ENCODE measurements at places on chromosomes 12 and 14.

- DNase-seq, result no peak
Measured at GRCh38 chr14:99226687-99227086, 45.3 kb downstream of the BCL11B start.

DNA sequence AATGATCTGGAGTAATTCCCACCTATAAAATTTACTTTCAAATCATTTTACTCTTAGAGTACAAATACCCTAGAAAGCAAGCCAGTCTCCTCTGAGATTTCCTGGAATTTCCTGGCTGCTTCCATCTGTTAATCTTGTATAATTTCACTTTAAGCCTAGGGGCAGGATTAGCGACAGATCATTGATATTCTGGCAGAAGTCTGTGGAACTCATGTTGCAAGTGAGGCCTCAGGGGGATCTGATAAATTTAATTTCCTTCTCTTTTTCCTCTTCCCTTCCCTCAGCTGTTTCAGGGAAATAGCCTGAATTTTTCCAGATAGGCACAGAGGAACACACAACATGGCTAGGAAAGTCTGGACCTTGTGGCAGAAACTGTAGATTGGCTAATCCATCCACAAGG is 5.9 kb upstream of the KRT6A start:
- DNase-seq, result no peak

DNA sequence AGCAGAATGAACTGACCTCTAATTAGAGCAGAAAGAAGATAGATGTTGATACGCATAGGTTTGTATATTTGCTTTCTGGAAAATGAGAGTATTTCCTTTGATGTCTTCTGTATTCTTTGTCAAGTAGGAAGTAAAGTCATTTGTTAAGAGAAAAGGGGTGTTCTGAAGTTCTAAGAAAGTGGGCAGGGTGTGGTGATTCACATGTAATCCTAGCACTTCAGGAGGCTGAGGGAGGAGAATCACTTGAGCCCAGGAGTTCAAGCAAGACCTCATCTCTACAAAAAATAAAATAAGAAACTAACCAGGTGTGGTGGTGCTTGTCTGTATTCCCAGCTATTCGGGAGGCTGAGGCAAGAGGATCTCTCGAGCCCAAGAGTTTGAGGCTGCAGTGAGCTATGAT is 2.8 kb downstream of the RHNO1 start:
- DNase-seq, result no peak

DNA sequence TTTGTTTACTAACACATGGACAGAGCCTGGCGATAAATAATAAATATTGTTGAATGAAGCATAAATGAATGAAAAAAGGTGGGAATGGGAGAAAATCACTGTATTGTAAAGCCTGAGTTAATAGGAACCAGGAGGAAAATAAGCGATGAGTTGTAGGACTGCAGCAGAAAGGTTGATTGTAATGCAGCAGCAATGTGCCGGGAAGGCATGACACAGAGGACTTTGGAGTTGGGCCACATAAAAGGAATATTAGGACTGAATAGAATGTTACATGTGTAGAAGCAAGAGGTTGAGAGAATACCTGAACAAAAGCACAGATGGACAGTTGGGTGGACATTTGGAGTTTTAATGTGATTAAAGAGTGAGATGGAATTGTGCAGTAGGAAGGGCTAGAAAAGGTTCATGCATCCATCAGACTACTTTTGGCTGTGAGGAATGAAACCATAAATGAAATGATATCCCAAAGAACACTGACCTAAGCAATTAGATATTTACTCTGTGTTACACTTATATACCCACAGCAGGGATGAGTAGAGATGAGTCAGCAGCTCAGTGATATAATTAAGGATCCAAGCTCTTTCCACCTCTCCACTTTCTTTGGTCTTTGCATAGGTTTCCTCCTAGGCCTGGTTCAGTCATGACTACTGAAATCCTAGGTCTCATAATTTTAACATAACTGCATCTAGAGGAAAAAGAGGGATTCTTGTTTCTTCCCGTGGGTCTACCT is 55.4 kb downstream of the CCER1 start:
- DNase-seq, result no peak

DNA sequence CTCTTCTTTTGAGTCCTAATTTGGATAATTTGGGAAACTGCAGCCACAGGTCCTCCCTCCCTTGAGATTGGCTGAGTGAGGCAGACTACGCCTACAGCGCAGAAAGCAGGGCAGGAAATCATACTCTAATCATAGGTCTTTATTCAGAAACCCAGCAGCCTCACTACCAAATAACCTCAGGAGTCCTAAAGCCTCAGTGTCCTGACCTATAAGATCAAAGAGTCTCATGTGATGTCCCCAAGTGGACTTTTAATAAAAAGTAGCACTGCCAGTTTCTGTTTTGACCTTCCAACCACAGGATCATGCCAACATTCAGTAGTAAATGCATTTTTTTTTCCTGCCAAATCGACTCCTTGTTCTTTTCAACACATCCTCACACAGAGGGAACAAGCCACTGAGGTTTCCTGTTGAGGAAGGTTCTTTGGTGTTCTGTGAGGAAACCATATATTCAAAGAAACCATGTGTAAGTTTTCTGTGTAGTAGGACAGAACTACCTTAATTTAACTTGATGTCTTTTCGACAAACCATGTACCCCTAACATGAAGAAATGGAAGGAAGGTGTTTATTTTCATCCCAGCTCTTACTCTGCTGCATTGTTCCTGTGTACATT is 72.2 kb downstream of the VCPKMT start:
- DNase-seq, result no peak

GRCh38 chr14:83977583-83977982 is 1552.4 kb upstream of the FLRT2 start:
- DNase-seq, result no peak

DNA sequence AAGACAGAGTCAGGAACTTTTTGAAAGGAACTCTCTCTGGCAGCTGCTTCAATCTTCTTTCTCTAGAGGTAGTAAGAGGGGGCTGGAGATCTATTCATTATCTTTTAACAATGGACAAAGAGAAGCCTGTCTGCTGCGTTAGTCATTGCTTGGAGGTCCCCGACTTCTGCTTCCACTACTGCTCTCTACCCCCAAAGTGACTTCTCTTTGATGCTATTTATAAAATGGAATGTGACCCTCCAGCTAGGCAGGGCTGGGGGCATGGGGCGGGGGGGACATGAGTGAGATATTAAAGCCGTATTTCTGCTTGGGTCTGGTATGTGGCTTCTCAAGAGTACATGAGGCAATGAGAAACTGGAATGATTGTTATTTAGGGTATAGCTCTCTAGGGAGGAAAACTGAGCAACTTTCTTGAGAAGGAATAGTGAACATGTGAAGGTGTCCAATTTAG is 41.4 kb upstream of the NUDT4 start:
- DNase-seq, result no peak

- DNase-seq, result no peak
Measured at GRCh38 chr12:131940141-131940547, 9.6 kb upstream of the EP400 start.

All from stimulated activated CD8-positive, alpha-beta memory T cell treated with anti-CD3 and anti-CD28 coated beads, Interleukin-4, amount 100 ng/mL, for 1 hour (primary cell).